Amygdala (tissue), 56 donors: ENCODE measurements at places on chromosomes 11 and 22.

DNA sequence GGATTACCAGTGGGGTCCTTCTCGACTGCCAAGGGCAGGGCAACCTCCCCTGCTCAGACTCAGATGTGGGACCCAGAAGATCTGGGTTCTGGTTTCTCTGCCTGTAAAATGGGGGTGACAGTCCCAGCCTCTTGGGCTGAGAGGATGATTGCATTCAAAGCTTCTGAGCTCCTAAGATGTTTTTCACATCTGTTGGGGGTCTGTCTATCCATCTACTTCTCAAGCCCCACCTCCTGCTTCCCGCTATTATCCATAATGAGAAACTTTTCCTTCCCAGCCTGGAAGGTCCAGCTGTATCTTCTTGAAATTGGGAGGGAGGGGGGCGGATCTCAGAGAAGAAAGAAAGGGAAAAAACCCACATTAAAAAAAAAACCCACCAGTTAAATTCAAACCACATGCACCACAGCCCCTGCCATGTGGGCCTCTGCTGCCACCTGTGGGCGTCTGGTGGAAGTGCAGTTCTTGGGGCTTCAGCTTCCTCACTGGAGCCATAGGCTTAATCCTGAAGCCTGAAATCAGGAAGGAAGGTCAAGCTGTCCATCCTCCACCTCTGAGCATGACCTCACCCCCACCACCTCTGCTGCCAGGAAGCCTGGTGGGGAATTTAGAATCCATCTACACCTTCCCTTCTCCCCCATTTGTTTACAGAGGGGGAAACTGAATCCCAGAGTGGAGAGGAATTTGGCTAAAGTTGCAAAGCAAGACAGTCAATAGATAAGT, 27.3 kb downstream of the ARHGEF17 start:
- peak; percentile 41 for DNase-seq

DNA sequence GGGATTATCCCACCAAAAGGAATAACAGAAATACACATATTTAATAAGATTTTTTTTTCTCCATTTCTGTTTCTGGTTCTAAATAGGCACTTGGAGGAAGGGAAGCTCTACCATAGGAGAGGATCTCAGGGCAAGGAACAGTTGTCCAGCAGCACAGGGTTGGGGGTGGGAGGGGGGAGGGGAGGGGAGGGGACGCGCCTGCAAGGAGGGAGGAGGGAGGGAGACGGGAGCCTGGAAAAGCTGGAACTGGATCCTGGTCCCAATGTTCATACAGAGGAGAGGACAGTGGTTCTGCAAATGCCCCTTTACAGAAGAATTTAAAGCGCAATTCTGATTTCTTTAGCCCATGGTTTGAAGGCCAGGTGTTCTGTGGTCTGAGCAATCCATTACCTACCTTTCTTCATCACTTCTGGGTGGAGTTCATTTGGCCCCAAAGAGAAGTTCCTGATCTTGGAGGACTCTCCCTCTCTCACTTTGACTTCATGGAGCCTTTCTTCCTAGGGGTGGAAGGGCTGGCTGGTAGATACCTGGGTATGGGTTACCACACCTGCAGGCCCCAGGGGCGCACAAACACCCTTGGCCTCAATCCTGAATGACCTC, 348.9 kb upstream of the NCAM1 start:
- DNase-seq: no peak

- DNase-seq: no peak
Measured at GRCh38 chr11:32405592-32405991, 29.7 kb downstream of the WT1 start.

- DNase-seq: no peak
Measured at GRCh38 chr11:72513411-72513810, 79.1 kb upstream of the CLPB start.

DNA sequence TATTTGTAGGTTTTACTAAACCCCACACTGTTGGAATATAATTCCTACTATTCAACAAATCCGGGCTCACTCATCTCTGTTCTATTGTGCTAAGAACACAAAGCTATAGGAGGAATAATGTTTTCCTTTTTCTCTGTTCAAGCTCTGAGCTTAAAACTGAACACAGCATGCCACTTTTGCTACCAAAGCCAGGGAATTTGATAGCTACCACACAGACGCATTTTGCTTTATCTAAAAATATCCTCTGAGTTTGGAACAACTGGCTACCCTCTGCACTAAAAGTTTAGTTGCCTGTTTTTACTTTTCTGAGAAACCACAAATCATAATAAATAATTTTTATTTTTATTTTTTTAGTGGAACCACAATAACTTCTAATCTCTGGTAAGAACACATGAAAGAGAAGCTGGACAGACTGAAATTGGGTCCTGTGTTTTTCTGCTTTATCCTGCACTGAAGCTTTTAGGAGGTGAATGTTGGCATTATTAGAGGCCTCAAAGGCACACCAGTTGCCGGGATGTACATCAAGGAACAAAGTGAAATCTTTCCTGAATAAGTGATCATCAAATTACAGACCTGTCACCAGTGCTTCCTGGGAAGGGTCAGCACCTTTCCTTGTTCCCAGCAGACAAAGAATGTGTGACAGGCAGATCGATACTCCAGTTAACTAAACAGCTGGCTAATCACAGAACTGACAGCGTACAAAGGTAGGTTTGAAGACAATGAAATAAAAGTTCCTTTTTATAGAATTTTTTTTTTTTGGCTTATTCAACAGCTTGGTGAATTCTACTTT, 523.2 kb upstream of the TENM4 start:
- DNase-seq: no peak

- DNase-seq: no peak
Measured at GRCh38 chr22:41152902-41153301, 52.2 kb upstream of the L3MBTL2 start.

DNA sequence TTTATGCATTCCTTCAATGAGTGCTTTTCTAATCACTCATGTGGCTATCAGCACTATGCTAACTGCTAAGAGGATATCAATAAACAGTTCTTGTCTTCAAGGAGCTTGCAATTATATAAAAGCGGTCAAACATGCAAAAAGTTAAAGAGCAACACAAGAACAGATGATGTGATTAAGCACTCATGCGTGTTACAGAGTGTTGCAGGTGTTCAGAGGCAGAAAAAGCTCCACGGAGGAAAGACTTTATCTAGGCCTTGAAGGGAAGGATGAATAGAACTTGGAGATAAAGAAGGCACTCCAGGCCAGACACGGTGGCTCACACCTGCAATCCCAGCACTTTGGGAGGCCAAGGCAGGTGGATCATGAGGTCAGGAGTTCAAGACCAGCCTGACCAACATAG, 13.6 kb downstream of the CD3E start:
- DNase-seq: no peak

DNA sequence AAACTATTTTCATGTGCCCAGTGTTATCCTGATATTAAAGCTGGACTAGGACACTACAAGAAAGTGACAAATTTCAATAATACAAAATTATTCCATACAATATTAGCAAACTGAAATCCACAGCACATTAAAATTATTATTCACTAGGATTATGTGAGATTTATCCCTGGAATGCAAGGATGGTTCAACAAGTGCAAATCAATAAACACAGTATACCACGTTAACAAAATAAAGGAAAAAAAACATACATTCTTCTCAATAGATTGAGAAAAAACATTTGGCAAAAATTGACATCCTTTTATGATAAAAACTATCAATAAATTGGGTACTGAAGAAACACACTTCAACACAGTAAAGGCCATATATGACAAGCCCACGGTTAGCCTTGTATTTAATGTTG, 1758.2 kb upstream of the RAG2 start:
- DNase-seq: no peak

GRCh38 chr22:22692707-22693530, 48.5 kb downstream of the GGTLC2 start:
- DNase-seq: no peak

DNA sequence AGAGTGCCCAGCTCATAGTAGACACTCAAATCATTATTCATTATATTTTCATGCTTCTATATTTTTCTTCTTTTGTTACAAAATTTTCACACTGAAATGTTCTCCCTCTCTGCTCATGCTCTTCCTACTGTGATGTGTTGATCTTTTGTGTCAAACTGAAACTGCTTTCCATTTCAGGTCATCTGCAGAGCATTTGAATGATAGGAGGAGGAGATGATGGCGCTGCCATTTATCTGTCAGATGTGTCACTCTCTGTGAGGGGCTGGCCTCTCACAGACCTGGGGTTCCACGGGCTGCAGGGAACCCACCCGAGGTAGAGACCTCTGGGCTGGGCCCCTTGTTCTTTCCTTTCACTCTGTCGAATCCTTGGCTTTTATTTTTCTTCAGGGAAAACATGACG, 41.1 kb downstream of the OR10A6 start:
- no peak for DNase-seq

DNA sequence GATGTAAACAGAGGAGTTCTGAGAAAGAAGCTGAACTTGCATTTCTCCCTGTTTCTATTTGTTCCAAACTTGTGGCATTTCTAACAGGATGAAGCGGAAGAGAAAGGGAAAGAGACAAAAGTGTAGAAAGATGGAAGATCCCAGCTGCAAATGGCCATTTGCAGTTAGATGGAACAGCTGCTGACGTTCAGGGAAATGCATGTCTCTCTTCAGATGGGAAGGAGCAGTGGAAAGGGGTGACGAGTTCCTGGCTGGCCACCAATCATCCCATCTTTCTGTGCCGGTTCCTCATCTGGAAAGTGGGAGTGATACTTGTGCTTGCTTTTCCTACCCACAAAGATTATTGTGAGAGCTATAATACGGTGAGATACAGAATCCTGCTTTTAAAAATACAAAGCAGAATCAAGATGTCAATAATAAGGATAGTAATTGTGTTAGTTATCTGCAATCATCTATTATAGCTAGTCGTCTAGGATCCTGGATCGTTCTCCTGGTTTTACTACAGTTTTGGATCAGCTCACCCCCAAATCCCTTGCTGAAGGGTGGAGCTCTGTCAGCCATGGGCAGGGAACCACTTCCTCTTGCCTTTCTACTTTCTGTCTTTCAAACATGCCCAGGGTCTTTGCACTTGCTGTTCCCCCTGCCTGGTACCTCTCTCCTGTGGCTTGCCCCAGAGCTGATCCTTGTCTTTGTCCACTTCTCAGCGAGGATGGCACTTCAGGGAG, 1.2 kb upstream of the TIMP3 start:
- DNase-seq: no peak

DNA sequence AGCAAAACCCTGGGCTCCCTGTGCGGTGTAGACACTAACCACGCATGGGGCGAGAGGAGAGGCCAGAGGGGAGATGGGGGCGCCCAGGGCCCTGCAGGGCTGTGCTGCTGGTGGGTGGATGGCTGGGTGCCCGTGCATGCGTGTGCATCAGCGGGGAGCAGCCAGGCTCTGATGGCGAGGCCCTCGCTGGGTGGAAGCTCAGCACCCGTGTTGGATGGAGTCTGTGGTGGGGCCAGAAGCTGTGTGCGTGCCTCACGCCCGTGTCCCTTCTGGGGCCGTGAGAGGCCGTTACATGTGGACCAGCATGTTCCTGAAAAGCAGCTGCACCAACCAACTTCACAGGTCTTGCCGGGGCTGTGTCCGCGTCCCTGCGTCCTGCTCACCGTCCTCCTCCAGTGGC, 33.4 kb downstream of the MUC6 start:
- no peak for DNase-seq

- no peak for DNase-seq
Measured at GRCh38 chr11:62666259-62666926, 1.3 kb downstream of the CSKMT start.

- DNase-seq: no peak
Measured at GRCh38 chr11:64558065-64558745, 32.8 kb upstream of the SLC22A12 start.

- DNase-seq: no peak
Measured at GRCh38 chr11:34819740-34820482, 96.3 kb downstream of the APIP start.

GRCh38 chr11:26790738-26791137, 68.9 kb upstream of the SLC5A12 start:
- no peak for DNase-seq

- DNase-seq: peak; percentile 66
Measured at GRCh38 chr11:45964911-45965389, 42.5 kb downstream of the LARGE2 start.

- DNase-seq: no peak
Measured at GRCh38 chr11:107683061-107683460, 28.8 kb downstream of the SLN start.

- no peak for DNase-seq
Measured at GRCh38 chr11:10274726-10275125, 19.3 kb downstream of the SBF2 start.

- no peak for DNase-seq
Measured at GRCh38 chr11:93648158-93648557, 13.3 kb upstream of the CEP295 start.

DNA sequence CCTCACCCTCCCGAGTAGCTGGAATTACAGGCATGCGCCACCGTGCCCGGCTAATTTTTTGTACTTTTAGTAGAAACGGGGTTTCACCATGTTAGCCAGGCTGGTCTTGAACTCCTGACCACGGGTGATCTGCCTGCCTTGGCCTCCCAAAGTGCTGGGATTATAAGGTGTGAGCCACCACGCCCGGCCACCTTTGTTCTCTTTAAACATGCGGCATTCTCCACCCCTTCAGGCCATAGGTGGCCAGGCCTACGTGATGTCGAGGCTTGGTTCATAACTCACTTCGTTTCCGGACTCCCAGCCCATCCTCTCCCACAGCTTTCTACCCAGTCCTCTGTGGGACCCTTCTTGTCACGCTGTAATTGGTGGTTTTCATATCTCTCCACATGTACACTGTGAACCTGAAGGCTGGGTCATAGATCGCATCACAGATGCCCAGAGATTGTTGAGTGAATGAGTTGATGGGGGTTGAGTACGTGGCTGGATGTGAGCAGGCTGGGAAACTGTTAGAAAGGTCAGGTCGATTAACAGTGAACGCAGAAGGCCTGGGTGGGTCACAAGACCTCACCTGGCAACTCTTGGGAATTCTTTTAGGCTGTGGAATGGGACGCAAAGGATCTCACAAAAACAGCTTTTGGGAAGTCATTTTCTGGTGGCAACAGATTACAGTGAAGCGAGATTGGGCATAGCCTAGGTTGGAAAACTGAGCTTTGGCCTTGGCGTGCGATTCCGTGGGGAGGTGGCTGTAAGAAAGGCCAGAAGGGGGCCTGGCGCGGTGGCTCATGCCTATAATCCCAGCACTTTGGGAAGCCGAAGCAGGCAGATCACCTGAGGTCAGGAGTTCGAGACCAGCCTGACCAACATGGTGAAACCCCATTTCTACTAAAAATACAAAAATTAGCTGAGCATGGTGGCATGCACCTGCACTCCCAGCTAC, 44.5 kb downstream of the ST14 start:
- DNase-seq: no peak

DNA sequence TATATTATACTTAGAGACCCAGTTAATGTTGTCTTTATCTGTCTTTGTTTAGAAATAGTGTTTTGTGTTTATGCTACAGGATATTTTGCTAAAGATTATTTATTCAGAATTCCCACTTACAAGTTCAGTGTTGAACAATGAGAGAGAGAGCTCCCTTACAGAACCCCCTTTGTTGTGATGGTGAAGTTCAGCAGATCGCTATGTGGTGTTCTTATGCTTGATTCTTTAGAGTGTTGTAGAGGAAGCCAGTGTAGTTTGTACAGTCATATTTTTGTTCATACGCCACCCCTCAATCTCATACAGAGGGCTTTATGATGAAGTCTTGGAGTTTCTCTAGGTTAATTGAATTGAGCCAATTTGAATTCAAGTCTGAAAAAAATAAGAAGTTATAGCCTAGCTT, 150.2 kb downstream of the TMEM135 start:
- no peak for DNase-seq

- no peak for DNase-seq
Measured at GRCh38 chr11:44753961-44754645, 27.3 kb downstream of the TSPAN18 start.

- DNase-seq: no peak
Measured at GRCh38 chr11:88508418-88508758, 170.9 kb upstream of the CTSC start.

- no peak for DNase-seq
Measured at GRCh38 chr11:19026862-19027261, 33.7 kb downstream of the MRGPRX2 start.
